Activated T-helper 1 cell treated with anti-CD3 and anti-CD28 coated beads, Interleukin-2, amount 50 U/mL, for 16 hours (primary cell): ENCODE measurements at places on chromosomes 12 and 14.

- DNase-seq: no peak
Observed at GRCh38 chr14:30998100-30998706, 27.2 kb upstream of the AP4S1 start.

DNA sequence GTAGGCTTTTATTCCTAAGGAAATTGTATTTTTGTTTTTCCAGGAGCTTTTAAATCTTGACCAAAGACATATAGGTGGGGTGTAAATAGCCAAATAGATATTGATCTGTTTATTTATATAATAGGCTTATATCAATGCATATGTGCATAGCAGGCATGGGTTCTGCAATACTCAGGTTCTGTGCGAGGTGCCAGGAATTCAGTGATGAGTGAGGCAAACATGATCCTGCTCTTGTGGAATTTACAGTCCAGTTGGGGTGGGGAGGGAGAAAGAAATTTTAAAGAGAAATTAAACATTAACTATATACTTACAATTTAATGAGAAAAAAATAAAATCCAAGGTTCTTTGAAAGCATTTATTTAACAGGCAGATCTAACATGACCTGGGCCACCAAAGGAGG is 160.3 kb upstream of the HIF1A start:
- no peak for DNase-seq

GRCh38 chr12:122842505-122843405 is 7.5 kb downstream of the HIP1R start:
- no peak for DNase-seq

DNA sequence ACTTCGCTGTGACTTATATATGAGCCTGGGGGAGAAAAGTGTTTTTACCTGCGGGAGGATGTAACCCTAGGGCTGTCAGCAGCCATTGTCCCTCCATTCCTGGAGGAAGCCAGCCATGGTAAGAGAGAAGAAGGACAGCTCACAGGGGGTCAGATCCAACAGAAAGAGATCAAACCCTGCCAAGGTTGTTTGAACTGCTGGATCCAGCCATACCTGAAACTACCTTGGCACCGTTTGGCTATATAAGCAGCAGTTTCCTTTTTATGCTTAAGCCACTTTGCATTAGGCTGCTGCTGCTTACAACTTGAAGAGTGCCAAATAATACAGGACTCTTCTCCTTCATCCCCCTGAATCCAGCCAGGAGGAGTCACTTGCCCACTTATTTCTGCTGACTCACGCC is 205.5 kb downstream of the PHETA1 start:
- DNase-seq: no peak

DNA sequence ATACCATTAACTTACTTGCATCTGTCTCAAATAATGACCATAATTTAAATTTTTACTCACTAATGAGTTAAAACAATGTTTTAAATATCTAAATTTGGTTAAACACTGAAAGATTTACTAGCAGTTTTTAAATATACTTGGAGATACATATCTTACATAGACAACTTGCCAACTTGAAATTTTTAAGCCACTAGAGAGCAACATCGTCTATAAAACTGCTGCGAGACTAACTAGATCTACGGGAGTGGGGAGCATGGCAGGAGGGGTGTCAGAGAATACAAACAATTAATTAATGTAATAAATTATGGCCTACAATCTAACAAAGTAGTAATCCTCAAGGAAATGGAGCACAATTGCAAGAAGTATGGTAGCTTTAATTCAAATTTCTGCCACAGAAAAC is 120.4 kb downstream of the LRRIQ1 start:
- DNase-seq: no peak
